Stimulated activated CD4-positive, alpha-beta T cell treated with anti-CD3 and anti-CD28 coated beads, Interleukin-4, amount 100 ng/mL, for 48 hours (primary cell): ENCODE measurements at places on chromosomes 4 and X.

GRCh38 chr4:657834-658667, 16.0 kb downstream of the ATP5ME start:
- DNase-seq = no peak

DNA sequence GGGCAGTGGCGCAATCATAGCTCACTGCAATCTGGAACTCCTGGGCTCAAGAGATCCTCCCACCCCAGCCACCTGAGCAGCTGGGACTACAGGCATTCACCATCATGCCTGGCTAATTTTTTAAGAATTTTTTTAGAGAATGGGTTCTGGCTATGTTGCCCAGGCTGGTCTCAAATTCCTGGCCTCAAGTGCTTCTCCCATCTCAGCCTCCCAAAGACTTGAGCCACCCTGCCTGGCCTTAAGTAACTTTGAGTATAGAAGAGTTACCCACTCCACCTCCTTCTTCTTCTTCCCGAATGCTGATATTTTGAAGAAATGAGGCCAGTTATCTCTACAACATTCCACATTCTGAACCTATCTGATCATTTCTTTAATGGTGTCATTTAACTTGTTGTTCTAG, 72.4 kb upstream of the WWC2 start:
- DNase-seq = no peak

DNA sequence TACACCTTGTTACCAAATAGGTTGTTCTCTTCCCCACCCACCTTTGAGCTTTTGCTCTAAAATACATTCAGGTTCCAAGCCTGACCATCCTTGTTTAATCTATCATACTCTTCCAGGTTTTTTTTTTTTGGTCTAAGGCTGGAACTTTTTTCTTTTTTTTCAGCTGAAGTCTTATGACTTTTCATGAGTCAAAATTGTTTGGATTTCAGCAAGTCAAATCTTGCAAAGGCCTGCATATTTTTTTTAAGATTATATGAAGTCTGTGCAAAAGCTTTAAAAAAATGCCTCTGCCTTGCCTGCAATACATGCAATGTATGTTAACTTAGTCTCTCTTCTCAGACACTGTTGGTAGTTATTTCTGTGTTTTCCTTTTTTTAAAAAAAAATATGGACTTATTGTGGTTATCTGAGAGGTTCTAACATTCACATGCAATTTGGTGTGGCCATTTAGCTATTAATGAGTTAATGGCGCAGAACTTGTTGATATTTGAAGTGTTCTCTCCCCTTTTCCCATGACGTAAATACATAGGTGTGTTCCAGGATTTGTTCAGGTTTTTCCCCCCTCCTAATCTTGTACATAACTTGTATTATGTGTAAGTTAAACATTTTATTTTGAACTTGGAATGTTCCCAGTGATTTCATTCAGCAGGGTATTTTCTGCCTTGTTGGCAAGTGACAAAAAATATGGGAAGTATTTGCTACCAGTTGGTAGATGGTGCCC, 58.7 kb downstream of the CCKAR start:
- DNase-seq = no peak

- DNase-seq = no peak
Observed at GRCh38 chrX:19839770-19840254, 47.6 kb downstream of the SH3KBP1 start.

DNA sequence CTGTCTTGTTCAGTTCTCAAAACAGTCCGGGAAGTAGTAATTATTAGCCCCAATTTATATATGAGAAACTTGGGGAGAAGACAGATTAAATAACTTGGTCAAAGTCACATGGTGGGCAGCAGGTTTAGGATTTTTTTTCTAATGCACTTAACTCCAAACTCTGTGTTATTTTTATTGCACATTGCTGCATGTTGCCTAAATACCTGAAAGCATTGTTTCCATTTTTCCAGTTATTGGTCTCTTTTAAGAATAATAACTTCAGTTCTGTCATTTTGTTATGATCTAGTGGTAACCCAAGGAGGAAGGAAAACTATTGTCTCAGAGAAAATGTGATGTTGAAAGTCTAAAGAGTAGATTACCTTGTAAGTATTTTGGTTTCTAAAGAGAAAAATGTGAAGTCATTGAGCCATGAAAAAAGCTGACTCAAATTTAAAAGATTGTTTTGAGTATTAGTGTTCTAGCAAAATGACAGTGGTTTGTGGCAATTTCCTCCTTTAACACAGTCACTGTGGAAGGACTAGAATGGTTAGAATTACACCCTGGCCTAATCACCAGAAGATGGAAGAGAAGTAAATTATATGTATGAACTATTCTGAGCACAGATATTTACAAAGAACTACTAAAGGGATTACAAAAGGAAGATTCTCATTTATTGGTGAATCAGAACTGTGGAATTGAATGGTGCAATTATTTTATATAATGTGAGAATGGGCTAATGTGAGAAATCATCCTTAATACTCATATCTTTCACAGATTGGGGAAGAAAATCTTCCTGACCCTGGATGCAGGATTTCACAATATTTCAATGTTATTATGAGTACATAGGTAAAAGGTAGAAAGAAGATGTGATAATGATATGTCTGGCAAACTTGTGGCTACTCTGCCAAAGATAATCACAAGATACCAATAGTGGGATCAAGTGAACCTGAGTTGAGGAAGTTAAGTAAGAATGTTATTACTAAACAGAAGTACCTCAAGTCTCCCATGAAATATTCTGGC, 21.7 kb upstream of the CXCL8 start:
- DNase-seq = no peak

DNA sequence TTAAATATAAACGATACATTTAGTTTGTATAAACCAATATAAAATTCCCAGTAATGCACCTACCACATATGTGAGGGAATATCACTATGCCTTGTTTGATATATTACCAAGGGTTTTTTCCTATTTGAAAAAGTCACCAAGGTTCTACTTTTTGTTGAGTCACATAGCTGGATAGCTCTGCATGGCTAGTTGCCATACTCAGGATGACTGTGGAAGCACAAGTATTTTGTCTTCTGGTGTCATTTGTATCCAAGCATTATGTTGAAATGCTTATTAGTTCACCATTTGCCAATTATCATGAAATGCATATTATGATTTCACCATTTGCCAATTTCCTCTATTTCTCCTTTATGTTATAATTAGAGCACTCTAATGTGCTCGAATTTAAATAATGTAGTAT, 162.7 kb upstream of the TTC29 start:
- no peak for DNase-seq

DNA sequence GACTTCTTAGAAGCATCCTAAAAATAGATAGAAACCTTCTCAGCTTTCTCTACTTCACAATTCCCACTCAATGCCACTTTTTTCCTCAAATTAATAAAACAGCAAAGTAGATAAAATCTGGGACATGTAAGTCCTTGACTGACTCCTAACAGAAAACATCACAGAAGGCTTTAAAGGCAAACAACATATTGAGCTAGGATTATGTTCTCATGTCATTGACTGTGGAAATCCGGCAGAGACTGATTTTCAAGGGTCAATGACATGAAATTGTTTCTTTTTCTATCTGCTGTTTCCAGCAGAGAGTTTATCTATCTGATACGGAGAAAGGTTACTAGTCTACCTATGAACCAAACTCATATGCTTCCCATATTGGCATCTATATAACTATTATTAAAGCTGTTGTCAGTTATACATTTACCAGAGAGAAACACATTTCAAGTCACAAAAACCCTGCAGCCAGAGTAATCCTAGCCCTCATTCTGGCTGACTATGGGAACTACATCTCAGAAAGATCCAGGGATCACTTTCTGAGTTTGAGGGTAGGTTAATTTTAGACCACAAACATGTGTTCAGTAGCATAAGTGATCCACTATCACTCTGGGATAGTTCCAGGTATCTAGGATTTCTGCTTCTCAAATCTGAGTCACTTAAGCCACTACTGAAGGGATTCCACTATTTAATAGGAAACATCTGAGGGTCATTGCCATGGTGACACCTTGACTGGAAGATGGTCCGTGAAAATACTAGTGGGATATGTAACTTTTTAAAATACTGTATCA, 147.6 kb downstream of the PPP3CA start:
- DNase-seq = no peak

GRCh38 chrX:102950908-102951866, 14.1 kb downstream of the RAB40AL start:
- peak; percentile 45 for DNase-seq

DNA sequence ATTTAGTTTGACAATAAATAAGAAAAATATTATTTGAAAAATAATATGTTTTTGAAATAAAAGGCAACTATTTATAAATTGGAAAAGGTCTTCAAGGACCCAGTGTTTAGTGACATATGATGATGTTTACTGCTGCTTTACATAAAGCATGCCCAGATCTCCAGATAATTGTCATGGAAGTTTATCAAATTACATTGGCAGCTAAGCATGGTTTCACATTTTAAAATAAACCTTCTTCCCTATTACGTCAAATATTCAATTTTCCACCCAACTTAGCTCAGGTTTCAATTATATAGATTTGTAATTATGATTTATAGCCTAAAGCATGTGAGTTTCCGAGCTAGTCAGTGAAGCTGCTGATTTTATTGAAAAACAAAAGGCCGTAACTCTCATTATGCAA, 417.2 kb downstream of the CFAP47 start:
- DNase-seq = no peak
